ENCODE measurements at places on chromosomes 1 and 21.

- DNase-seq: no peak
Observed at GRCh38 chr1:31183927-31184554, 55.6 kb downstream of the NKAIN1 start.

DNA sequence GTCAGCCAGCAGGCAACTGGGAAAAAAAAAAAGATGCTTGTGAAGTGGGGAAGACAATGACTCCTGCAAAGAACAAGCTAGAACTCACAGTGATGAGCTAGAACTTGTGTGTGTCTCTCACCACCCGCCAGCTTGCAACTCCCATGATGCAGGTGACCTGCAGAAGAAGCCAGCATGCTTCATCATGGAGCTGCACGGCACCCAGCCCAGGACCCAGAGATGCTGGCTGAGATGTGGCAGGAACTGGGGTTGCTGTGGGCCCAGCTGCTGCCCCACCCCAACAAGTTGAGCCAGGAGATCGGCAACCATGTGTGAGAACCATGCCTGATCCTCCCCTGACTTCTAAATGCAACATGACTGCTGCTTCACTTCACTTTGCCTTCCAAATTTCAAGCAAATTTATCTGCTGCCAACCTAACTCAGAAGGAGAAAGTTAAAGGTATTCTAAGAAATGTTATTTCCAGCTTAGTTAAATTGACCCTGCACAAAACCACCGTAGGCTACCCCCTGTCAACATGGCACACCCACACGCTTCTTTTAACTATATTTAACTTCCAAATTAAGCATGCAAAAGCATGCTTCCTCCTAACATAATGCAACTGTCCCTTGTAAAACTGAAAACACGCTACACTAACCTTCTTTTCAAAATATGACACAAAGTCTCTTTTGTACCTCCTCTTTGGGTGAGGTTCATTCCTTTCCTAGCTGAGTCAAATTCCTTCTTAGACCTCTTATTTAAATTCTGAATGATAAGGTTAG, 166.0 kb upstream of the IGSF21 start:
- DNase-seq: no peak

DNA sequence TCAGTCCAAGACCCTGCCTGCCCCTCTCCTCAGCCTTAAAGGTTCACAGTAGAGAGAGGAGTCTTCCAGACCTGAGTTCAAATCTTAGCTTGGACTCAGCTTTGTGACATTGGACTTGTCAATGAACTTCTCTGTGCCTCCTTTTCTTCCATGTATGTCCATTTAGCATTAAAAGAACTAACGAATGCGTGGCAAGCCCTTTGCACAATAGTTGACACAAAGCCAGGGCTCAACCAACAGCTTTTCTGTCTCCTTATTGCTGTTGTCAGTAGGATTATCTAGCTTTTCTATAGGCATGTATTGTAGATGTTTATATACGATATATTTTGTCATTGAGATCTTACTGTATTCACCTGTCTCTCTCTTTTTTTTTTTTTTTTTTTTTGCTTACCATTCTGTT, 450.8 kb downstream of the PTPRU start:
- DNase-seq: no peak

- DNase-seq: no peak
Observed at GRCh38 chr1:78426408-78426807, 64.4 kb upstream of the PTGFR start.

GRCh38 chr1:75727571-75727970, 3.1 kb downstream of the ACADM start:
- no peak for DNase-seq

- no peak for DNase-seq
Observed at GRCh38 chr21:45461806-45462341, 56.9 kb downstream of the COL18A1 start.

GRCh38 chr1:77672374-77672773, 10.1 kb downstream of the ZZZ3 start:
- no peak for DNase-seq

DNA sequence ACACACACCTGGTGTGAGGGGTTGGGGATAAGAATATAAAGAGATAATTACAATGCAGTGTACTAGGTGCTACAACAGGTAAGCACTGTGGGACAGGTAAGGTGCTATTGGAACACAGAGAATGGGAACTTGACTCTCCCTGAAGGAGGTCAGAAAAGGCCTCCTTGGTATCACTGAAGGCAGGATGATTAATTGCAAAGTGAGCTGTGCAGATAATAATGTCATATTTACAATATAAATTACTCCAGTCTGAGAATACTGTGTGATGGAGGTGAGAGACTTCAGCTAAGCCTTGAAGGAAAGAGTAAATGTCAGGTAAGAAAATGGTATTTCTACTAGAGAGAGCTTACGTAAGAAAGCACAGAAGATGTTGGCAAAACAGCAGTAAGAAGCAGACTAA, 91.6 kb downstream of the EPS15 start:
- no peak for DNase-seq

- no peak for DNase-seq
Observed at GRCh38 chr1:167077128-167077867, 12.9 kb downstream of the GPA33 start.

- DNase-seq: no peak
Observed at GRCh38 chr1:15132965-15133364, 20.6 kb upstream of the TMEM51 start.

DNA sequence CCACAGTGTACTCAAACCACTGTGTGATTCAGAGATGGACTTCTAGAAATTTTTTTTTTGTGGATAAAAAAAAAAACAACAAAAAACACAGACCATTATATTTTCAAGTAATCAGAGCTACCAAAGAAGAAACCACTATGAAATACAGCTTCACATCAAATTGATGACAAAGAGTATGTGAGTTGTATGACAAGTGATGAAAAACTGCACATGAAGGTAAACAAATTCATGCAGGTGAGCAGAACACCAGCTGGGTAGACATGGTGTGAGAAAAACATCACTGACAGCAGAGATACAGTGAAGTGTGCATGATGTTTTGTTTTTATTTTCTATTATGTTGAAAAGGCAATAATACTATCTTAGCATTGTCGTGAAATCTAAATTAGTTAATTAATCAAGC, 8.0 kb upstream of the PTPRC start:
- DNase-seq: no peak

DNA sequence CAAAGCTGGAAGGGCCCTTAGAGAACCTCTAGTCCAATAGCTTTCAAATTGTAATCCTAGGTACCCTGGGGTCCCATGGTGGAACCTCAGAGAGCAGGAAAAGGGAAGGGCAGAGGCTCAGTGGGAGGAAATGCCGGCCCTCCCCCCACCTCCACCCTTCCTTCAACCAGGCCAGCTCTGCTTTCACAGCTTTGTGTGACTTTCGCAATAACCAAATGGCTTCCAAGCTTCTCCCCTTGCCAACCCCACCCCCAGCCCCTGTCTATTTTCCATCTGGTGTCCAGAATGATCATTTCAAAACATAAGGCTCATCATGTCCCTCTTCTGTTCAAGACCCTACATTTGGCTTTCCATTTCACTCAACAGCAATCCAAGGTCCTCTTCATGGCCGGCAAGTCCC, 74.4 kb downstream of the CD58 start:
- DNase-seq: no peak

DNA sequence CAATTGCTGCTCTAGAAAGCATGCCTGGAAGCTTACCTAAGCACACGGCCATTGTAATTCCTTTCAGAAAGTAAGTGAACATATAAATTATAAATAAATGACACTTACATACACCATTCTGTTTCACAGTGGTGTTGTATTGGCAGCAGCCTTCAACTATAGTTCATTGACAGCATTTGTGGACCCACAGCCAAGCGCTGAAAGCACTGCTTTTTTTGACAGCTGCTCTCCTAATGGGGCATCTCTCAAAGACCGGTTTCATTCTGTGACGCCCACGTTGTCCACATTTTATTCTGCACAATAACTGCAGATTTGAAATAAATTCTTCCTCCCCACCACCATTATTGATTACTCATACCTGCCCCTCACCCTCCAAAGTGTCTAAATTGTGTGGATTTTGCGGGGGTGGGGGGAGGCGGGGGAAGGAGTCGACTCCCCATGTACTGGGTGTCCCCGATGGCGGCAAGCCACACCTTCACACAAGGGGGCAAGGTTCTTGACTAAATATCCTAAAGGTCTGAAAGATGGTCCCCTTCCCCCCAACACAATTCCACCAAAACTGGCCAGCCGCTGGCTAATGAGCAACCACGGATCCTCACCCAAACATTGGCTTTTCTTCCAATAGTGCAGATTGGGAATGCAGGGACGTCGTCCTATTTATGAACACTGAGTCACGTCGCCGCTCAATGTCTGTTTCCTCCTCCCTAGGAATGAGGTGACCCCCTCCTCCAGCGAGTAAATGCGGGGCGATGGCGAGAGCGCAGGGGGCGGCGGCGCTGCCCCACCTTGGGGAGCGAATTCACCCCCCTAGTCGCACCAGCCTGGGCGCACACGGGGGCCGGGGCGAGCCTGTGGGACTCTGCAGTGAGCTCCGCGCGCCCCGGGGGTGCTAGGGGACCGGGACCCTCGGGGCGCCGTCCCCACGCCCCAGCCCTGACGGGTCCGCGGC, 960 bp downstream of the RCAN1 start:
- DNase-seq: no peak

DNA sequence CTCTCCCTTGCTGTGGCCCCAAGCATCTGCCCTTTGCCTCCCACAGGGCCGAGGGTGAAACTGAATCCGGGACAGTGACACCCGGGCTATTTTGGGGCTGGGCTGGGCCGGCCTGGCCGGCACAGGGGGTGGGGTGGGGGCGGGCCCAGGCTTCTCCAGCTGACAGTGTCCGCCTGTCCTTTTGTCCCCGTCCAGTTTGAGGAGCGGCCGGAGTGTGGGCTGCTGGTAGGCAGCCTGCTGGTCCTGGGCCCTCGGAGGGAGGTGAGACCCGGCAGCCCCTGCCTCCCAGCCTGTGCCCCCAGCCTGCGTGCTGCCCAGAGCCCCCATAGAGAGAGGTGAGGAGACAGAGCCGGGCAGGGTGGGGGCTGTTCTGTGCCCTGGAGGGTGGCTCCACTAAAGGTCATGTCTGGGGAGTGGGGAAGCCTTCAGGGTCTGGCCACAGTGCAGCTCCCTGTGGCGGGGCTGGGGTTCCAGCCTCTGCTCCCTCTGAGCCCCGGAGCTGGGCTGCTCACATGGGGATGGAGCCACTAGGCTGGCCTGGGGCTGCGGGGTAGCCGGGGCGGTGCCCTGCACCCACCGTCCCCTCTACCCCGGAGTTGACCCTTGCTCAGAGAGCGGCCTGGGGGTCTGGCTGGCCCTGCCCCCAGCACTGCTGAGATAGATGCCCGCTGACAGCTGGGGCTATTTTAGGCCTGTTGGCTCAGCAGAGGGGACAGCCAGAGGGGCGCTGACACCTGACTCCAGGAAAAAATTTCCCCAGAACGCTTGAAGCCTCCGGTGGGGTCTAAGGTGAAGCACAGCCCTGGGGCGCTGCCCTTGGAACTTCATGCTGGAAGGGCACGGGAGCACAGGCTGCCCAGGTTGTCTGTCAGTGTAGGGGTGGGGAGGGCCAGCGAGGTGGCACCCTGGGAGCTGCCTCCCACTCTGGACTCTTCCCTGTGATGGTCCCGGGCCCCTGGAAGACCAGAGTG, at the start of gene OBSCN:
Gene OBSCN, plus strand, starts transcription at position 194 of the 971 bp plus-strand sequence. CDS start 3,740 bp downstream, outside the sequence.
- DNase-seq: no peak
